ENCODE measurements at places on chromosomes 4 and X. TPM values are rescaled to one million over a fixed set of nuclear protein-coding genes. Genes with fewer than 3 reads are reported as not detected.

Gene CNGA1
- total RNA-seq, result 0.39 TPM

Gene NHS
- total RNA-seq, result 0.13 TPM

- H3K4me1 ChIP-seq, result no peaks in the 10 kb centered on the region
- no peak overlapping the region for H3K27ac ChIP-seq
- H3K36me3 ChIP-seq, result no peaks in the 10 kb centered on the region
- peak; percentile 77 for DNase-seq
Measured at GRCh38 chr4:96149894-96150293, 310.0 kb downstream of the PDHA2 start.

GRCh38 chrX:52262195-52262546, 77.5 kb downstream of the MAGED4 start:
- no peaks in the 10 kb centered on the region for H3K27me3 ChIP-seq
- no peaks in the 10 kb centered on the region for H3K36me3 ChIP-seq
- H3K4me1 ChIP-seq, result peaks cover 28% of the 10 kb centered on the region
- H3K4me3 ChIP-seq, result peak overlapping the region; percentile 61
- DNase-seq, result peak; percentile 33
- H3K27ac ChIP-seq, result peak overlapping the region; percentile 90

GRCh38 chr4:32226204-32226603, 1506.0 kb downstream of the PCDH7 start:
- H3K36me3 ChIP-seq, result no peaks in the 10 kb centered on the region
- no peak for DNase-seq
- no peak overlapping the region for H3K4me3 ChIP-seq
- no peaks in the 10 kb centered on the region for H3K4me1 ChIP-seq
- H3K27me3 ChIP-seq, result no peaks in the 10 kb centered on the region
- H3K27ac ChIP-seq, result no peak overlapping the region
